ENCODE measurements at places on chromosomes 3 and 15.

DNA sequence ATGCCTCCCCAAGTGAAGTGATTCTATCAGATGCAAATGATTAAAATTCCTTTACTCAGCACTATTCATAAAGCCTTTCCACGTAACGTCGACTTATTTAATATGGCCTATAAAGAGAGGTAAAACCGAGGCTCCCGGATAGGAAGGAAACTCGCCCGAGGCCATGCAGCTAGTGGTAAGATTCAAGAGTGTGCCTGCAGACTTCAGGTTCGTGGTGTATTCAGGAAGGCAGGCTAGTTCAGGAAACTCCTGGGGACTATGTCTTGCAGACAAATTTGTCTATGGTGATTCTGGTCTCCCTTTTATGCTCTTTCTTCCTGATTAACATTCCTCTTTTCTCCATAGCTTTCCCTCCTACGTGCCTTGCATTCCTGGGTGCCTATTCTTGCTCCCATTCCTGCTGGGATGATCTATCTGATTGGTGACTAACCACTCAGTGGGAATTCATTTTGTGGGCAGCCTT lies 150.7 kb downstream of the SST start:
- DNase-seq = no peak

DNA sequence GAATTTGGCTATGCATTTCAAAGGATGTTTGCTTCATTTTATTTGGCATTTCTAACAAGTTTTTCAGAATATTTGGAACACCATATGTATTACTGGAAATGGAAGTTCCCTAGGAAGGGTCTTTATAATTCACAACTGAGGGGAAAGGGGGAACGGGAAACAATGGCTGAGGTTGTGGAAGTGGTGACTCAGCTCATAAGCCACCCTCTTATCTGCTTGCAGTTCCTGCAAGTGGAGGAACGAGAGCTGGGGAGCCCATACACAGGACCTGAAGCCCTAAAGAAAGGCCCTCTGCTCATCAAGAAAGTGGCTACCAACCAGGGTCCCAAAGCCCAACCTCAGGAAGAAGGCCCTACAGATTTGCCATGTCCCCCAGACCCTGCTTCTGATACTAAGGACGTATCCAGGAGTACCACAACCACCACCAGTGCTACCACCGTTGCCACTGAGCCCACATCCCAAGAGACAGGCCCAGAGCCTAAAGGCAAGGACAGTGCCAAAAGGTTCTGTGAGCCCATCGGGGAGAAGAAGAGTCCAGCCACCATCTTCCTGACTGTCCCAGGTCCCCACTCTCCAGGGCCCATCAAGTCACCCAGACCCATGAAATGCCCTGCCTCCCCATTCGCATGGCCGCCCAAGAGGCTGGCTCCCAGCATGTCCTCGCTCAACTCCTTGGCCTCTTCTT lies 37.9 kb downstream of the ESYT3 start:
- DNase-seq = no peak

- DNase-seq = no peak
These were observed 4.3 kb downstream of the RLBP1 start for GRCh38 chr15:89217031-89217430.

DNA sequence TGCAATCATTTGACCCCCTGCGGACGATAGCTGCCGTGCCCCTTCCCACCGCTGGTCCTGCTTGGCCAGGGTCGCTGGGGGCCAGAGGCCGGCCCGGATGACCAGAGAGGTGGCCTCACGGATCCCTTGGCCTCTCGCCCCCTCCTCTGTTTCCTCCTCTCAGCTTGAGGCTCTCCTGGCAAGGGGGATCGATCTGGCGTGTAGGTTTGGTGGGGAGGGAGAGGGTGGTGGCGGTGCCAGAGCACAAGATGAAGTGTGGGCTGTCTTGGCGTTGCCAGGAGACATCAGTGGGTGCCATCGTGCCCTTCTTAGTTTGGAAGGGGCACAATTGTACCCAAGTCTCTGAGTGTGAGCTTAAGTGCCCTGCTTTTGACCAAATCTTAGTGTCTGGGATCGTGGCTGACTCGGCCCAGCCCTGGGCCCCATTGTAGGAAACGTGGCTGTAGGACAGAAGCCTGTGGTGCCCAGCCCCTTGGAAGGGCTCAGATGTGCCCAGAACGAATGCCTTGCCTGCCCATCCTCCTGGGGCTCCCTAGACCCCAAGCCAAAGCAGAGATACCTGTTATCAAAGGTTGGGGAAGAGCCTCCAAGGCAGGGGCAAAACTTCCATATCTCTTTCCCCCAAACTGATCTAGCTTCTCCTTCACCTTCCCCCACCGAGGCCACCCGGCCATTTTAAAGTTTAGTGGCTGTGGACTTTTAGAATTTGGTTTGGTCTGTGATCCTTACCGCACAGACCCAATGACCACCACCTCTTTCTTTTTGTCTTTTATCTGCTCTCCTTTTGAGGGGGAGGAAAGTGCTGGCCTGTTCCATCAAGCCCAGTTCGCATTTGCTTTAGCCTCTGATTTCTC lies 14.4 kb downstream of the NR2F2 start:
- no peak for DNase-seq

GRCh38 chr15:25763331-25763751 lies 99.8 kb downstream of the ATP10A start:
- no peak for DNase-seq

- DNase-seq = no peak
These were observed 289.9 kb downstream of the SATB1 start for GRCh38 chr3:18135060-18135814.

DNA sequence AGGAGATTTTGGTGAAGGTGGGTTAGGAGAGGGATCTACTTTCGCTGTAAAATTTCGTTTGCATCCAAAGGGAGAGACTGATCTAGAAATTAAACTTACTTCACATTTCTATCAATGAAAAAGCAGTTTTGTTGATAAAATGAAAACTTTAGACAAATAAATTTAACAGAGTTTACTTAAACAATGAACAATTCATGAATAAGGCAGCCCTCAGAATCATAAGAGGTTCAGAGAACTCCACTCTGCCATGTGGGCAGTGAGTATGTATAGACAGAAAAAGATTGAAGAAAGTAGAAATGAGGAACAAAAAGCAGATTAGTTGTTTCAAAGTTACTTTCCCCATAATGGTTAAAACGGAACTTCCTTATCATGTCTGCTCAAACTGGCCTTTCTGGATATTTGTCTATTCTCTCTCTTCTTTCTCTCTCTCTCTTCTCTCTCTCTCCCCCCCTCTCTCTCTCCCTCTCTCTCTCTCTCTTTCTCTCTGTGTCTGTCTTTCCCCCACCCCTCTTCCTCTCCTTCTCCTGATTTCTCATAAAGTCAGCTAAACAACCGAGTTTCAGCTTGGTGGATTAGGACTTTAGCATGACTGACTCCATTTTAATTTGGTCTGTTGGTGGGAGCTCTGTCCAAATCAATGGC lies 248.9 kb downstream of the TJP1 start:
- no peak for DNase-seq

DNA sequence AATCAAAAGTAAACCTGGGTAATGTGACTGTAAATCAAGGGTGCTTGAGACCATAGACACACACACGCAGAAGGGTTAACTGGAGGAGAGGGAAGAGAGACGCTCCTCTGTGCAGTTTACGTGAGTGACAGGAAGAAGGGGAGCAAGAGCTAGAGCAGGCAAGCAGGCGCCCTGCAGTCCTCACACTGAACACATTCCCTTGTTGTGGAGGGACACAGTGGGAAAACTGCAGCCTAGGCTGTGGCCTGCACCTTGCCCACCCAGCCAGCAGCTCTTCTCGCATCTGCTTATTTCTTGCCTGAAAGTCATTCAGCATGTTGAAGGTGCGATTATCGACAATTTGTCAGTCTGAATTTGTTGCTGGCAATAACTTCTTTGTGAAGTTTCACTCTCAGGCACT lies 24.2 kb downstream of the SOX2 start:
- DNase-seq = no peak

- no peak for DNase-seq
These were observed 38.1 kb downstream of the CHAC1 start for GRCh38 chr15:40991355-40991754.

DNA sequence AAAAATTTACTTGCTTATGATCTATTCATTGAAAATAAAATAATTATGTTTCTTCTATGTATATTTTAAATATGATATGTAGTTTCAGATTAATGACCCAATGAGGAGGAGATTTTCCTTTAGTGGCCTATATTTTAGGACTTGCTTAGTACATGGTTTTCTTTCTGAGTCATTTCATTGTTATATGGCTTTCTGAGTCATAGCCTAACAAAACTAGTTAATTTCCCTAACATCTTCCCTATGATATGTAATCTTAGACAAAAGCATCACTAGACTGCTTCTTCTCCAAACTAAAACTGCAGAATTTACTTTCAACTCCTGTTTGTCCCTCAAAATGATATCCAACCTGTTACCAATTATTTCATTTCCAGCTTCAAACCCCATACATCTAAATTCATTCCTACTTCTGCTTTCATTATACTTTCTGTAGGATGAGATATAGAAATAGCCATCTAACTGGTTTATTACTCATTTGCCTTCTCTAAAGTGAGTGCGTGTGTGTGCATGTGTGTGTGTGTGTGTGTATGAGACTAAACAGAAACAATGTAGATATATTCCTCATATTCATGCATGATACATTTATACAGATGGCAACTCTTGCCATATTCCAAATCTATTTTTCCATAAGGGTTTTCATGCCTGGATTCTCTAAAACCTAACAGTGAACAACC lies 915.0 kb upstream of the GBE1 start:
- no peak for DNase-seq

DNA sequence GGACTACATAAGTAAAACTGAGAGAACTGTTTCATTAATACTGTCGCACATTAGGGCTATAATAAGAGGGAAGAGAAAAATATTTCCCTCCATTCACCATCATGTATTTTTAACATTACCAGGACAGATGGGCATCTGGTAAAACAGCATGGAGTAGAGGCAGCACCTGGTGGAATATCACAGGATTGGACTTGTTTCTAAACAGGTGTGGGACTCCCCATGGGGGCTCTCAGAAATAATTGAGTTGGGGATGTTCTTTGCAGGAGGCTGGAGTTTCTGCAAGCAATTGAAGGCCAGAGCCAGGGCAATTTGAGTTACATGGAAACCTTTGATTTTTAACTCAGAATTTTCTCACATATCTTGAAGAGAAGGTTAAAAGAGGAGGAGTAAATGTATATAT lies 8.4 kb upstream of the MINDY2 start:
- DNase-seq = no peak

DNA sequence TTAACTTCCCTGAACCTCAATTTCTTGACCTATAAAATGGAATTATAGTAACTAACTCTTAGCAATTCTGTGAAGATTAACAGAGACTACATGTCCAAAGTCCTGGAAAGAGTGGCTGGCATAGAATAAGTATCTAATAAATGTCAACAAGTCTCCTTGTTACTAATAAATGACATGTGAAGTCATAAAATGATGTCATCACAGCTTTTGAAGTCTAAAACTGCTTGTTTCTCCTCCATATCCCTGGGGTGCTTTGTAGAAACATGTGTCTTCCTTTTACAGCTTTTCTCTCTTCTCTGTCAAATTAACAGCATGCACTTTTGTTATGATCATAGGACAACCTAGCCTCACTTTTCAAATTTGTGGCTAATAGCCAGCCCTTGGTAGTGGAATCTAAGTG lies 510.2 kb downstream of the NTRK3 start:
- DNase-seq = no peak

DNA sequence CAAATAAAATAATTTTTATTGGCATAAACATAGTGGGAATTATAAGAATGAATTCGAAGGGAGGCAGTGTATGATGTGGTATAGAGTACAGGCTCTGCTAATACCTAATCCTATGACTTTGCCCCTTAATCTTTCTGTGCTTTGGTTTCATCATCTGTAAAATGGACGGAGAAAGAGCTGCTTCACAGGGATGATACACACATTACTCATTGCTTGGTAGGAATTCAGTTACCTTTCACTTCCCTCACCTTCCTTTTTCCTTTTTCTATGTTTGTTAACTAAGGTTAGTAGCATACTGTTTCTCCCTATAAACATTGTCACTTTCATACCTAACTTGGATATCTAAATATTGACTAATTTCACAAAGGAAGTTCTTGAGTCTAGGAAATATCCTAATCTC lies 36.2 kb downstream of the LEKR1 start:
- no peak for DNase-seq

DNA sequence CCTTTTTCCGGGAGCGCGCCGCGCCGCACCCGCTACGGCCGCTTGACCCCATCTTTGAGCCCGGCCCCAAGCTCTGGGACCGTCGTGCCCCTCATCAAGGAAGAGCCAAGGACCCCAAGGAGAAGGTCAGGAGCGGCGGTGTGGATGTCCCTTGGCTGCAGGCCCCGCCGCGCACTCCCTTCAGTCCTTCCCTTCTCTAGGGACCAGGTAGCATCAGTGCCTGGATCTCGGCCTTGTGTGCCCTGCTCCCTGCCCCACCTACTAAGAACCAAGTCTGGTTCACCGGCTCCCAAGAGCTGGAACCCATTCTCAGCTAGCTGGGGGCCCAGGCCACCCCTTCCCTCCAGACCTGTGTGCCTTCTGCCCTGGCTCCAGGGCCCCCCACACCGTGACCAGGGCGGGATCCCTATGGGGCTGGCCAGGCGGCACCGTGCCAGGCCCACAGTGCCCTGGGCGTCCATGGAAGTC lies 69.3 kb upstream of the CGNL1 start:
- no peak for DNase-seq

DNA sequence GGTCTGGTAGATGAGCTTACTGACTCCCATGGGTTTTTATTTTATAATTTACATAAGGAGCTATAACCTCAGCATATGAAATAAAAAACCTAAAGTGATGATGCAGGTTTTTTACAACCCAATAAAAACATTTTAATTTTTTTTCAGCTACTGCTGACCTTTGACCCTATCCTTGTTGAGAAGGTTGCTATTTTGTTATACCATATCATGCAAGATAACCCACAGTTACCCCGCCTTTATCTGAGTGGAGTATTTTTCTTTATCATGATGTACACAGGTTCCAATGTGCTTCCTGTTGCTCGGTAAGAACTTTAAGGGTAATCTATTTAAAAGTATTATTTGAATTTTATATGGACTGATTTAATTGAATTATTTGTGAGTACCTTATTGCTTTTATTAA lies 70.8 kb downstream of the DNAJC13 start:
- no peak for DNase-seq

DNA sequence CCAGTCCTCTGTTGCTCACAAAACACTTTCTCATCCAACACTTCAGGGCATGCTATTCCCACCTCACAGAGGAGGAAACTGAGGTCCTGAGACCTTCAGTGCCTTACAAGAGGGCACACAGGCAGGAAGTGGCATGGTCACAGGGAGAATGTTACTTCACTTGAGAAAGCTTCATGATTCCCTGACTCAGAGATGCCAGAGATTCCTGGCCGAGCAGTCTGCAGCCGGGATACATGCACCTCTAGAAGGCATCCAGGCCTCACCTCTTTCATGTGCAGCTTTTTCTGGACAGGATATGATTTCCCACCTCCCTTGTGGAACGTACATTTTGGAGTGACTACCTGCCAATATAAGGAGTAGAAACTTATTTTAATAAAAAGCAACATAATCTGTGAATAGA lies 2.8 kb upstream of the SST start:
- DNase-seq = no peak

GRCh38 chr3:48459773-48460516 lies 13.4 kb downstream of the ATRIP start:
- DNase-seq = no peak
